COR-L47 (cell line): ENCODE measurements at places on chromosomes 7 and 10.
A peak's percentile ranks its signal among the peaks of the same experiment; 100 is the strongest.

DNA sequence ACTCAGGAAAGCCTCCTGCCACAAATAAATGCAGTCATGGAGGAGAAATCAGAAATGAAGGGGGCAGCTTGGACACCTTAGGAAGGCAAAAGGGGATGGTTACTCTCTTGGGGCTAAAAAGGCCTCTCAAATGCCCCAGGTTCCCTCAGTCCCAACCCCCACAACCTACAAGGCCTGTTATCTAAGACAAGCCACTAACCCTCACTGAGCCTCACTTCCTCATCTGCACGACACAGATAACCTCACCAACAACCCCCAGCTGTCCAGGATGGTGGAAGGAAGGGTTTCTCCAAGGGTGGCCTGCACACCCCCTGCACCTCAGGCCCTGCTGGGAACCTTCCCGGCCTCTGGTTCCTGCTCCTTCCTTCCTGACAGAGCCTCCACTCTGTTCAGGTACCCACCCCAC lies 29.2 kb downstream of the SORBS1 start:
- no peak for DNase-seq

DNA sequence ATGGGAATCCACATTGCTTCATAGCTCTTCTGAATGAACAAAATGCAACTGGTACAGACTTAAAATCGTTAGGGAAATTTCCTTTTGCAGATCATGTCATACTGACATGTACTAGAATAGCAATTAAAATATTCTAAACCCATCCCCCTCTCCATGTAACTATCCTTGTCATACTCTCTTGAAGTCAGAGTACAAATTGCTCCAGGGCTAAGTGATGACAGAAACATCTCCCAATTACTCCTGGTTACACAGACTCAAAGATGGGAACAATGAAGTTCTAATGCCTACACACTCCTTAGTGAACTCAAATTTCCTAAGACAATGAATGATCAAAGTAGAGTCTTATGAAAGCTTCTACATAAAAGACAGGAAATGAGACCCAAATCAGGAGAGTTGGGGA lies 87.2 kb downstream of the PDE1C start:
- DNase-seq = no peak

DNA sequence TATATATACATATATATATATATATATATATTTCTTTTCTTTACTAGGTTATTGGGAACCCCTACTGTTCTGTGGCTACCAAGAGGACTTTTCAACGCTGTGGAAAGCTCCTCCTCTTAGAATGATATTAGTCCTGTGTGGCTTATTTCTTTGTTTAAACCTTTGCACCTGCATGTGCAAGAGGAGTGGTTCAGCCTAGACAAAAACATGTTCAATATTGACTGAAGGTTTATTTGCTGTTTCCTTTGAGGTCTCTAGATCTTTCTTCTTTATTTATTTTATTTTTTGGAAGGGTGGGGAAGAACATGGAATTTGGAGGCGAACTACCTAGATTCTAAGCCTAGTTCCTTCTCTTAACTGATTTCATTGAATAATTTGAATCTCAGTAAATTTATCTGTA lies 118.1 kb downstream of the GNAT3 start:
- peak; percentile 64 for DNase-seq

- no peak for DNase-seq
Measured at GRCh38 chr10:11906714-11907113, 83.6 kb downstream of the PROSER2 start.

DNA sequence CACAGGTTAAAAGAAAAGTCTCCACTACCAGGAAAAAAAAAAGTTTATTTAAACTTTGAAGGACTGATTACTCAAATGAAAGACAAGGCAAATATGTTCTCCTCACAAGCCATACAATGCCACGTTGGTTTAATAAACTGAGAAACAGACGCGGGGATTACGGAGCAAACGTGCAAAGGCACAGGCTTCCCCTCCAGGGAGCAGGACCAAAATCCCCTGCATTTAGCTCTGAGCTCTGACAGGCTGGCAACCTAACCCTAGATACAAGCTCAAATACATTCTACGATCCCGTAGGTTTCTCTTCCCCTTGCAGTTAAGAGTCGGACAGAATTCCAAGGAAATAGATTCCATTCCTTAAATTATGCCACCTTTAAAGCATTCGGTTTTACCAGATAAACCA lies 7.7 kb upstream of the GRB10 start:
- DNase-seq = no peak

- no peak for DNase-seq
Measured at GRCh38 chr10:35607475-35608327, 2.6 kb downstream of the GJD4 start.

GRCh38 chr7:10429511-10429910 lies 544.2 kb upstream of the PHF14 start:
- DNase-seq = no peak

DNA sequence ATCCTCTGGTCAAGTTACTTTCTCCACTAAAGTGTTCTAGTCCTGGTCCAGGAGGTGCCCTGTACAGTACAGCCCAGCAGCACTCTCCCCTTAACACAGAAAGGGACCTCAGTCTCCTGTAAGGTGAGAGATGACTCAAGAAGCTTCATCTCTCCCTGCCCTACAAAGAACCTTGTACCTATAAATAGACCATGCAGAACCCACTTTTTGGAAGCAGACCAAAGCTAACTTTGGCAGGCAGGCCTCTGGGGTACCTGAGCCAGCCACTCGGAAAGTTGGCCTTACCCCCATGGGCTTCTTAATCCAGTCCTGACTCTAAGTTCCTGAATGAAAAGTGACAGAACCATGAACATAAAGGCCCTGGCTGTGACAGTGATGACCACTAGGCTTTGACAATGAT lies 454.8 kb downstream of the KCNMA1 start:
- no peak for DNase-seq

GRCh38 chr7:115004121-115004520 lies 82.2 kb downstream of the MDFIC start:
- DNase-seq = no peak

GRCh38 chr10:24318517-24318916 lies 109.6 kb downstream of the KIAA1217 start:
- no peak for DNase-seq

DNA sequence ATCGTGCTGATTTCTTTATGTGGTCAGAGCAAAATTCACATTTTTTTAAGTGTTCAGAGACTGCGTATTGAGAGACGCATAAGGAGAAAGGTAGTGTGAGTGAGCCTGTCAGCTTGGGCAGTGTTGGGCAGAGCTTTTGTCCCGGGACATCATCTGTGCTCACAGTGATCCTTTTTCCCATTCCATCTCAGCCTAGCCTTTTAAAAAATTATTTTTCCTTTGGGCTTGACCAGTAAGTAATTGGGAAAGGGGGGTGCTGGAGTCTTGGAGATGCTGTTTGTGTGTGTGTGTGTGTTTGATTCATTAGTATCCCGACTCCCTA lies 1.5 kb downstream of the NRF1 start:
- no peak for DNase-seq

DNA sequence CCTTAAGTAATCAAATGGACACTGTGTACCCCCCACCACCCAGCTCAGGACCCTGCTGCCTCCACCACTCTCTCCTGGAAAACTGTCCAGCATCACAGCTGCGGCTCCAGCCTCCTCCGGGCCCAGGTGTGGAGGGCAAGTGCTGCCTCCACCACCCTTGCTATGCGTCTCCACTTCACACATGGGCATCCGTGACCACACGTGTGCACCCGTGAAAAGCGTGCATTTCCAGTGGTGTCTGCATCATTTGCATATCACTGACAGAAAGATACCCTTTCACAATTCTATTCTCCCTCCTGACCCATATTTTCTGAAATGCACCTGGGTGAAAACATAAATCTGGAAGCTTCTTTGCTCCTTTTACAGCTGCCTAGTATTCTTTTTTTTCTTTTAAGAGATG lies 89.7 kb upstream of the PDGFA start:
- DNase-seq = no peak

DNA sequence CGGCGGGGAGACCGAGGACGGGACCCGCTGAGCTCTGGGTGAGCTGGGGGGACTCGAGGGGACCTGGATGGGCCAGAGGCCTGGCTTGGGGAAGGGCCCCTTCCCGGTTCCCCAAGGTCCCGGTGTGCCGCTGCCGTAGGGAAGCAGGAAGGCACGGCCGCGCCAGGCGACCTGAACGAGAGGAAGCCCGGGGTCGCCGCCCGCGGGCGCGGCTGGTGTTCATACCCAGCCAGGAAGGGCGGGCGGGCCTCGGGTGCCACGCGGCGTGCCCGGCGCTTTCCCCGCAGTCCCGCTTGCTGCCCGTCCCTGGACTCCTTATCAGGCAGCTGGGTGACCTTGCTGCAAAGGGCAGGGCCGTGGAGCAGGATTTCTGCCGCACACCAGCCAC lies 38.0 kb downstream of the ZNF777 start:
- DNase-seq = no peak

GRCh38 chr7:44538798-44539668 lies 2.1 kb downstream of the NPC1L1 start:
- no peak for DNase-seq

- no peak for DNase-seq
Measured at GRCh38 chr10:3803927-3804741, 19.1 kb upstream of the KLF6 start.

DNA sequence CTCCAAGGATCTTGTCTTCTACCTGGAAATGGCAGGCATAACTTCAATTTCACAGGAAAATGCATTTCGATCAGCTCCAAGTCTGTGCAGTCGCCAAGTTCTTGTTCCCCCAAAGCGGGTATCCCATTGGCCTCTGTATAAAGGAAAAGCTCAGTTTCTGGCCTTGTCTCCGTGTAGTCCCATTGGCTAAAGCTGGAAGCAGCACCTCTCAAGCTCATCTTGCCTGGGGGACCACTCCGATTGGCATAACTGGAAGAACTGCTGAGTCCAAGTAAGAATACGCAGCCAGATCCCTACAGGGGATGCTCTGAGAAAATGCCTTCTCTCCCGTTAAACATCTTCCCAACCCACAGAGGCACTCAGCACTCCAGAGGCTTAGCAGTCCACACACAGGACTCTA lies 205.2 kb downstream of the GFRA1 start:
- no peak for DNase-seq
